ENCODE measurements at places on chromosomes 3 and 15.

- no peak for DNase-seq
Measured at GRCh38 chr15:38216763-38217162, 35.9 kb upstream of the SPRED1 start.

GRCh38 chr3:133453383-133453782, 53.5 kb downstream of the BFSP2 start:
- DNase-seq: no peak

DNA sequence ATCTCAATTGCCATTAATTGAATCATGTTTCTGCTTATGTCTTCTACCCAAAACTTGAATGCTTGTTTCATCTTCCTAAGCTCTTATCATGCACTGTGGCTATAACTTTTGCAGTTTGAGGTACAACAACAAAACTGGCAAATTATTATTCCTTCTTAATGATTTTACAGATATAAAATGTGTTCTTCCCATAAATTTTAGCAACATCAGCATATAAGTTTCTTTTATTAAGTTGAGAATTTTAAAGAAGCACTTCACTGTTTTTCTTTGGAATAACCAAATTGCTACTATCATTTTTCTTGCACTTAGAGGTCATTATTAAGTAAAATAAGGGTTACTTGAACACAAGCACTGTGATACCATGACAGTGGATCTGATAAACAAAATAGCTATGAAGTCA, 862.6 kb upstream of the CADM2 start:
- no peak for DNase-seq

DNA sequence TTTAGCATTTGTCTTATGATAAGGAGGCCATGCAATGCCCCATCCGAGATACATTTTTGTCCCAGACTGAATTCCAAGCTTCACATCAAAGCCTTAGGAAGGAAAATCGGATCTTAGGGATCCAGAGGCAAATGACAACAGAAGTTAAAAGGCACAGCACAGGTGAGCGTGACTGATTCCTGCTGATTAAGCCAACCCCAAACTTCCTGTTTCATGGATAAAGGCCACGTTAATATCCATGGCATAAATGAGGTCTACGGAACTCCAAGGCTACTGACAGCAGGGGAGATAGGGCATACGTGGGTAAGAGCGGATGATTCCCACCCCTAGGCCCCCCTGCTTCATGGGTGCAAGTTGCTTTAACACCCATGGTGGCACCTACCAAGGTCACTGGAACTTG, 471.6 kb downstream of the FHIT start:
- no peak for DNase-seq

DNA sequence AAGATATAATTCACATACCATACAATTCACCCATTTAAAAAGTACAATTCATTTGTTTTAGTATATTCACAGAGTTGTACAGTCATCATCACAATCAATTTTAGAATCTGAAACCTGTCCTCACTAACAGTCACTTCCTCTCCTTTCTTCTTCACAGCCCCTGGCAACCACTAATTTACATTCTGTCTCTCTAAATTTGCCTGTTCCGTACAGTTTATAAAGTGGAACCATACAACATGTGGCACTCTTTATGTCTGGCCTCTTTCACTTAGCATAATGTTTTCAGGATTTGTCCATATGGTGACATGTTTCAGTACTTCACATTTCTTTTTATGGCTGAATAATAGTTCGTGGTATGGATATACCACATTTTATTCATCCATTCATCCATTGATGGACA, 22.7 kb downstream of the ERICH6 start:
- DNase-seq: no peak

DNA sequence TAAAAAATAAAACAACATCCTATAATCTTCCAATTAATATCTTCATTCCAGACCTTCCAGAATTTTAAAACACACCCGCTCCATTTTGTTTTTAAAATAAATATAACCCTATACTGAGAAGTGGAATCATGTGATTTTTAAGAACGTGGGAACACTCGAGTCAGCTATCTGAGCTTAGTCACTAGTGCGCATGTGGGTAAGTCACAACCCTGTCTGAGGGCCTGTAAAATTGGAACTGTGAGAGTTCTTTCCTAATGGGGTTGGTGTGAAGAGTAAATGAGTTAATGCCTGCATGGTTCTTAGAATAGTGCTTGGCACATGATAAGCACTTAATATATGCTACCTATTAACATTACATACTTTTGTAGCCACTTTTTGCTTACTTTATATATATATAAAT, 19.9 kb upstream of the POLR2M start:
- DNase-seq: no peak

GRCh38 chr3:11187681-11188080, 33.4 kb downstream of the HRH1 start:
- no peak for DNase-seq

DNA sequence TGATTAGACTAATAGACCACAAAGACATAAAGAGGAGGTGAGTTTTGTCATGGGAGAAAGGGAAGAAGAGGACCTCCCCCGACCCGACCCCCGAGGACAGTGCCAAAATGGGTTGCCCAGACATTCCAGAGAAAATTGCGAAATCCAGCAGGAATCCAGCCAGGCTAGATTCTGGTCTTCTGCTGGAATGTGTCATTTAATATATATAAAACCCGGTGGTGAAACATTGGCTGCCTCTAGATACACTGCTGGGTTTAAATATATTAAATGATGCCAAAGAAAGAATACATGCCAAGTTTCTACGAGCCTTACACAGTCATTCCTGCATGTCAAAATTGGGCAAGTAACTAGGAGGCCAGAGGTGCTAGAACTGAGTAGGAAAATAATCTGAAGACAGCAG, 45.3 kb upstream of the SPESP1 start:
- DNase-seq: no peak

DNA sequence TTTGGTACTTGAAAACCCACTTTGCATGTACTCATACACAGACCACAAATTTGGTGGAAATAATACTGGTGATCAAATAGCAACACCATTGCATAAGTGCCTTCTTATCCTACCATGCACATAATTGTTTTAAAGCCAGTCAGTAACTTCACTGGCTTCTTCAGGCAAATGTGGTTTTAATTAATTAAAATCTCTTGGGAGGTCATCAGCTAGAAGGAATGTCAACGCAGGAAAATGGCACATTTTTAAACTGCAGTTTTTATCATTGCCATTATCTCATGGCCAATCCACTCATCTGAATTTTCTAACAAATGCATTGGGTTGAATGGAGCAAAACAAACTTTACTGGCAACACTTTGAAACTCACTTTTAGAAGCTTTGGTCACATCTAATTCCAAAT, 105.7 kb upstream of the ZPLD1 start:
- DNase-seq: no peak

DNA sequence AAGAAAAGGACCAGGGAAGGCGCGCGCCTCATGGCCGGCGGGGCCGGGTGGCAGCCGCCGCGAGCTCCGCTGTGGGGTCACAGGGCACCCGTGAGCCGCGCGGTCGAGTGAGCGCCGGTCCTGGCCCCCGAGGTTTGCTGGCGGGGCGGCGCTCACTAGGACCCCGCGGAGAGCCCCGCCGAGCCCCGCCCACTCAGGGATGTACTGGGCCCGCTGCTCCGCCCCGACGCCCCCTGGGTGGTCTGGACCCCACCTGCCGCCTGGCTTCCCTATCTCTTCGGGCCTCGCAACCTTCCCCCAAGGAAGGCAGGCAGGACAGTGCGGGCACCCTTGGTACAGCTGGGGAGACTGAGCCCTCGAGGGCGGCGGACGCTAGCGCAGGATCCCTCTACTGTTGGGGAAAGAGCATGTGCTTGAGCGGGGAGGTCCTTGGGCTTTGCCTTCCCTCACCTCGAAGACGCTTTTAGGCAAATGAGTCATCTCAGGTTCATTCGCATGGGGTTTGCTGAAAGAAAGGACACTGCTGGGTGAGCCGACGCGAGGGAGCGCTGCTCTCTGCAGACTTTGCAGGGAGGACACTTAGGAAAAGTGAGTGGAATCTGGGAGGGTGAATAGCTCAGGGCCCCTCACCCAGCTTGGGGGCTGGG, at the start of gene CHRNB4:
TSS of gene CHRNB4 (minus strand) at position 109 of the 647 bp plus-strand sequence. CDS start at position 32, 77 bp downstream.
- DNase-seq: no peak
